Fibroblast of the conjunctiva (primary cell): ENCODE measurements at places on chromosomes 3 and 15.
A peak's percentile ranks its signal among the peaks of the same experiment; 100 is the strongest.

DNA sequence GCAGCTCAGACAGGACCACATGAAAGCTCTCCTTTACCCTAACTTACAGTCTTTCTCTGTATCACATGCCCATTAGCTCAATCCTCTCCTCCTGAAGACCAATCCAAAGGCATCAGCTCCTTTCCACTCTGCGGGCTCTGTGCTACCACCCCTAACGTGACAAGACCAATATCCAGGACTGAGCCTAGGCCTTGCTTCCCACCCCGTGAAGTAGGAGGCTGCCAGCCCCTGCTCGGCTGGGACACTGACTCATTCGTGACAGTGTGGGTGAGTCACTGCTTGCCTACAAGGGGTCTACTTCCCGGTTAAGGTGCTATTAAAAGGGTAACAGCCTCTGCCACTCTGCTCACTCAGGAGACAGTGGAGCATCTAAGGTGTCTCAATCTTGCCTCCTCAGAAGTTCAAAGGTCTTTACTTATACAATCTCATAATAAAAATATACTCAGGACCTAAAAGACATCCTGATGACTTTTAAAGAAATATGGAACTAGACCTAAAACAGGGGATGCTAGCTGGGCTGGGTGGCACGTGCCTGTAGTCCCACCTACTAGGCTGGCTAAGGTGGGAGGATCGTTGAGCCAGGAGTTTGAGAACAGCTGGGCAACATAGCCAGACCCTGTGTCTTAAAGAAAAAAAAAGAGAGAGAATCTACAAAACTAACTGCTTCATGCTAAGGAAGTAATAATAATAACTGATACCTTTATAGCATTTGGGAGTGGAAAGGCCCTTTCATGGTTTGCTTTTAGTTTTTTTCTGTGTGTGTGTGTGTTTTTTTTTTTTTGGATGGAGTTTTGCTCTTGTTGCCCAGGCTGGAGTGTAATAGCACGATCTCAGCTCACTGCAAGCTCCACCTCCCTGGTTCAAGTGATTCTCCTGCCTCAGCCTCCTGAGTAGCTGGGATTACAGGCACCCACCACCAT is 55.0 kb downstream of the TMEM44 start:
- peak; percentile 40 for DNase-seq

GRCh38 chr15:56053046-56053400 is 59.6 kb upstream of the NEDD4 start:
- DNase-seq = no peak

DNA sequence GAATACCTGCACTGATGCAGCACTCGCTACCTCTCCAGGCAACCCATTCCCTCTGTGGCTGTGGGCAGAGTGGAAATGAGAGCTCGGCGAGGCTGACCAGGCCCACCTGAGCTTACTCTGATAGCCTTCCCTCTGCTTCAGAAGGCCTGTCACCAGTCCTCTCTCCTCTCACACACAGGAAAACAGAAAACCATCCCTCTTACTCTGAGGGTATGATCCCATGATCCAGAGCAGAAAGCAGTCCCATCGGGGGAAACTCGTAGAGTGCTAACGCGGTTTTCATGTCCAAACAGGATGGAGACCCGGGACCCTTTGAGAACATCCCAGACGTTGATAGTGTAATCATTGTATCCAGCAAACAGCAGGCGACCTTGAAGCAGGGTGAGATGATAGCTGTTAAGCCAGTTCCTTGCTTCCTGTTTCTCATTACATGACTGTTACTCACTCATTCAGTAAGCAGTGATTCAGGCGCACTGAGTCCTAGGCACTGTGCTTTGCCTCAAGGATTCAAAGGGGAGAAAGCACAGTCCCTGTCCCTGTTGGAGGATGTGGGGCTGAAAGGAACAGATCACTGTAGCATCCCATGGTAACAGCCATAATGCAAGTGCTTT is 11.8 kb upstream of the BCL2L10 start:
- DNase-seq = no peak

DNA sequence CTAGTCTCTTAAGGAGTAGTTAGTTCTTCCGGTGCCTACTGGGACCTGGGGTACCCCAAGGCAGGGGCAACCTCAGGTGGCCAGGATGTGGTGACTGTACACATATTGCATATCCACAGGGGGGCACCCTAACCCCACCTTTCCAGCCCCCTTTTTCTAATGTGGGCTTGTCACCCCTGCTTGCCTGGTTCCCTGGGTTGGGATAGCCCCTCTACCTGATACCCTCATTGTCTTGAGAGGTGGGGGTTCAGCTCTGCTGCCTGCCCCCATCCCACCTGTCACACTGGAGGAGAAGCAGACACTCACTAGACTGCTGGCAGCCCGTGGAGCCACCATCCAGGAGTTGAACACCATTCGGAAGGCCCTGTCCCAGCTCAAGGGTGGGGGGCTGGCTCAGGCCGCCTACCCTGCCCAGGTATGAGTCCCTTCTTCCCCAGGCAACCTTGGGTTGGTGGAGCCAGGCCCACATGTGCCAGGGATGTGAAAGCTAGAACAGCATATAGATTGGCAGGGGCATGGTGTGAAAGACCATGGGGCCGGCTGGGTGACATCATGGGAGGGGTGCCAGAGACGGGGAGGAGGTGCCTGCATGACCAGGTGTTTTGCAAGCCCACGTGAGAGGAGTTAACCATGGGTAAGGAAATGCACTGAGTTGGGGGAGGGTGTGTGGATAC is 4.0 kb downstream of the GLYCTK start:
- no peak for DNase-seq

GRCh38 chr3:13289771-13290285 is 130.3 kb downstream of the NUP210 start:
- DNase-seq = no peak

DNA sequence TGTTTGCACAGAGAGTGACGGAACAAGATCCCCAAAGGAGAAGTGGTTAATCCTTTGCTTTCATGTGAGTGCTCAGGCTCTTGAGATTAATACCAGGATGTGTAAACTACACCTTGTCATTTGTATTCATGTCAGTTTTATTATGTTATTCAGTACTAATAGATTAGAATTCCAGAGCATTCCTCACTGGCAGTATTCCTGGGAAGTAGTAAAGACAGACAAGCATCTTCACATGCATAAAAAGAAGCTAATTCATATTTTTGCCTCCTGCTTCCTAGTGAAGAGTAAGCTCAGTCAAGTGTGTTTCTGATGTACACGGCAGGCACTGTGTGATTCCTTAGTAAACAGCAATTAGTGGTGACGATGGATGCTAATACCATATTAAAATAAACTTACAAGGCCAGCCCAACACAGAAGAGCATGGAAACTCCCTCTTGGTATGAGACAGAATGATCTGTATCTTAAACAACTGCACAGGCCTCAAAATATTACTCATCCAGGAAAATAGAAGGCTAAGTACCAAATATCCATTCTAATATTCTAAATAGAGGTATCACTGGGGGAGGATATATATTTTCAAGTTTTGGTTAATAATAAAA is 336.8 kb upstream of the MCTP2 start:
- DNase-seq = no peak
